ENCODE measurements at places on chromosomes 6 and 20.

DNA sequence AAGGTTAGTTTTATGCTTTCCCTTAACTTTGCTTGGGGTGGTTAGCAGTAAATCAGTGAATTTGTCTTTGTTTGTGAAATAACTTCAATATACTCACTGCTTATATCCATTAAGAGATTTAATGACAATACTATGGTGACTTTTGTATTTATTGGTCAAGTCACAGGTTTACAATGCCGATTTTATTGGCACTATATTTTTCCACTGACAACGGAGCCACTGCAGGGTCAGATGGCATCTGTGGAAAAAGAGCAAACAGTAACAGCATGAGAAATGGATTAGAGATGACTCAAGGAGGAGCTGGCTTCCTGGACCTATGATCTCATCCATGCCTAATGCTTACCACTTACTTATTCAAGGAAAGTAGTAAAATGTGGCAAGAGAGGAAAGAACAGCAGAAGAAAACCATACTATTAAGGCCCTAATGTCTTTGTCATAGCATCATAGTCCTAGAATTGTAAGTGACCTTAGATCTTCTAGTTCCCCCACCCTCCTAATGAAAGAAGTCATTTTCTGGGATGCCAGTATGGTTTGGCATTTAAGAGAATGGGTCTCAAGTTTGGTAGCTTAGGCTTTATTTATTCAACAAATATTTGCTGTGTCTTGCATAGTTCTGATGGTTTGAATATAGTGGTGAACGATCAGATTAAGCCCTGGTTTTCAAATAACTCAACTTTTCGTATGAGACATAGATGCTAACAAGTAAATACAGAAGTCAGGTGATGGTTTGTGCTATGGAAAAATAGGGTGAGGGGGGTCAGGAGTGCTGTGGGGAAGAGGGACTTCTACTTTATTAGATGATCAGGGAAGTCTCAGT, 18.5 kb downstream of the RNF144B start:
- DNase-seq: no peak

DNA sequence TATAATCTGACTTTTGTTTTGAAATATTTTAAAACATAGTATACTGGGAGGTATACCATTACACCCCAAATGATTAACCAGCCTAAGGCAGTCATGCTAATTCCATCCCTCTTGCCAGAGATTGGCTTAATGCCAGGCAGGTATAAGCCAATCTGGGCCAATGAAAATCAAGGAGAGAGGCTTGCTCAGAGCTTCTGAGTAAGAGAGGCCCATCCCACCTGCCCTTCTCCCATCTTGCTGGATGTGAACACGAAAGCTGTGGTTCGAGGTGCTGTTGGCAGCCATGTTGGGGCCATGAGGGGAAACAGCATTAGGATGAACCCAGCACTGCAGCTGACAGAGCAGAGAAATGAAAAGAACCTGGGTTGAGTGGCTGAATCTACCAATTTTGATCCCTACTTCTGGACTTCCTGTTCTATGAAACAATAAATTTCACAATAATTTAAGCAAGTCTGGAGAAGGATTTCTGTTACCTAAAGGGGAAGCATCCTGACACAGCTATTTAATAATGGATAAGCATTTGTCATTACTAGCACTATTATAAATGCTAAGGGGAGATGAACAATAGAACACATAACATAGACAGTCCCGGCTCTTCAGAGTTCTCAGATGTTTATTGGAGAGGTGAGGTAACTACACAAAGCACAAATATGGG, 152.3 kb downstream of the CDC5L start:
- no peak for DNase-seq

- DNase-seq: peak; percentile 66
These were observed at the start of the genes PPIL6 and SMPD2 for GRCh38 chr6:109440331-109441068. TSS of gene PPIL6 (minus strand) at chr6:109440628. CDS start at chr6:109440590, 38 bp downstream. TSS of gene SMPD2 (plus strand) at chr6:109440724. CDS start at chr6:109441122, 398 bp downstream.

DNA sequence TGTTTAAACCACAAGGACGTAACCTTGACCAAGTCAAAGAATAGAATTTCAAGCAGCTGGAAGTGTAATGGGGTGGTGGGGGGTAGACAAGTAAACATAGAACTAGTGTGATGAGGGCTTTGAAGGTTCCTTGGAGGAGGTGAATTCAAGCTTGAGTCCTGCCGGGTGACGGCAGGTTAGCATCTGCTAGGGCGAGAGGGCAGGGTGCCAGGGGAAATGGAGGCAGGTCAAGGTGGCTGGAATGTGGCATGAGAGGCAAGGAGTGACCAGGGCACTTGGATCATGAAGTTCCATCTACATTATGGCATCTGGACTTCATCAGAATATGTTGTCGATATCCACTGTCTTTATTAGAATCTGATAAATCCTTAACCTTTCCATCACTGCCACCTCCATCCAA, 207.5 kb upstream of the SLC35B3 start:
- DNase-seq: no peak

DNA sequence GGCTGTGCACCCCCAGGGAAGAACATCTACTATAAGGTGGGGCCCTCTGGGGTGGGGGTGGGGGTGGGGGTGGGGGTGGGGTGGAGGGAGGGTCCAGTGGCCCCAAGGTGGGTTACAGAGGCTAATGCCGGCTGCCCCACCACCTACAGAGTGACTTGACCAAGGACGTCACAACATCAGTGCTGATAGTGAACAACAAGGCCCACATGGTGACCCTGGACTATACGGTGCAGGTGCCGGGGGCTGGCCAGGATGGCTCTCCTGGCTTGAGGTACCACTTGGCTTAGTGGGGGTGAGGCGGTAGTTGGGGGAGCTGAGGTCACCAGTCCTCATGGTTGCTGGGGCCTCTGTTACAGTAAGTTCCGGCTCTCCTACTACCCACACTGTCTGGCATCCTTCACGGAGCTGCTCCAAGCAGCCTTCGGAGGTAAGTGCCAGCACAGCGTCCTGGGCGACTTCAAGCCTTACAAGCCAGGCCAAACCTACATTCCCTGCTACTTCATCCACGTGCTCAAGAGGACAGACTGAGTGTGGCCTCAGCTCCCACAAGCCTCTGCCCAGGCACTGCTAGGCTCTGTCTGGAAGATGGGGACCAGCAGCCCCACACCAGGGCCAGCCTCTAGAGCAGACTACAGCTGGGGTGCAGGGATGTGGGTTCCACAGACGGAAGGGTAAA, 2.8 kb downstream of the GNMT start:
- DNase-seq: no peak

DNA sequence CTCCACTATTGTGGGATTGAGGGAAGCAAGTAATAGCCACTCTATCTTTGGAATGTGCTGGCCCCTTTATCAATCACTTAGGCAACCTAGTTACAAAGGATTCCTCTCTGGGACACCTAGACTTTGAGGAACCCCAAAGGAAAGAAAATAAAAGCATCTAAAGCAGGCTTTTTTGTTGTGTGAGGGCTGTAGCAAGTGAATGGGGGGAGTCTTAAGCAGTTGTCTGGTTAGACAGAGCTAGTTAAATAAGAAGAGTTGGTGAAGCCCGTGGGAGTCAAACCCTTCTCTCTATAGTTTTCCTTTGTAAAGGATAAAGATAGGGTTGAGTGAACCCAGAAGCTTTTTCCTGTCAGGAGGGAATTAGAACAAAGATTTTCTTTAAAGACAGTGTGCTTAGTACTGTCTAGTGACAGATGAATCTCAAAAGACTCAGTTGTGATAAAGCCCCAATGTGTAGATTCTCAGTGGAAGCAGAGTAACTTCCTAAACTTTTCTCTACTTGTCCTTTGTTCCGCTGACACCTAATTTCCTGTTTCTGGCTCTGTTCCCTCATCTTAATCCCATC, 63.3 kb downstream of the HDGFL1 start:
- DNase-seq: no peak

DNA sequence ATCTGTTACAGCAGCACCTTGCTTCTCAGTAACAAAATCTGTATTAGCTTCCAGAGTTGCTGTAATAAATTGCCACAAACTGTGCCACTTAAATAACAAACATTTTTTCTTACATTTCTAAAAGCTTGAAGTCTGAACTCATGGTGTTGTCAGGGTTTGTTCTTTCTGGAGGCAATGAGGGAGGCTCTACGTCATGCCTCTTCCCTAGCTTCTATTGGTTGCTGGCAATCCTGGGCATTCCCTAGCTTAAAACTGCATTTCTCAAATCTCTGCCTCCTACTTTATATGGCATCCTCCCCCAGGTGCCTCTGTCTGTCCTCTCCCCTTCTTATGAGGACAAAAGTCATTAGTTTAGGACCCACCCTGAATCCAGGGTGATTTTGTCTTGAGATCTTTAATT, 41.6 kb upstream of the TMEM244 start:
- DNase-seq: no peak

DNA sequence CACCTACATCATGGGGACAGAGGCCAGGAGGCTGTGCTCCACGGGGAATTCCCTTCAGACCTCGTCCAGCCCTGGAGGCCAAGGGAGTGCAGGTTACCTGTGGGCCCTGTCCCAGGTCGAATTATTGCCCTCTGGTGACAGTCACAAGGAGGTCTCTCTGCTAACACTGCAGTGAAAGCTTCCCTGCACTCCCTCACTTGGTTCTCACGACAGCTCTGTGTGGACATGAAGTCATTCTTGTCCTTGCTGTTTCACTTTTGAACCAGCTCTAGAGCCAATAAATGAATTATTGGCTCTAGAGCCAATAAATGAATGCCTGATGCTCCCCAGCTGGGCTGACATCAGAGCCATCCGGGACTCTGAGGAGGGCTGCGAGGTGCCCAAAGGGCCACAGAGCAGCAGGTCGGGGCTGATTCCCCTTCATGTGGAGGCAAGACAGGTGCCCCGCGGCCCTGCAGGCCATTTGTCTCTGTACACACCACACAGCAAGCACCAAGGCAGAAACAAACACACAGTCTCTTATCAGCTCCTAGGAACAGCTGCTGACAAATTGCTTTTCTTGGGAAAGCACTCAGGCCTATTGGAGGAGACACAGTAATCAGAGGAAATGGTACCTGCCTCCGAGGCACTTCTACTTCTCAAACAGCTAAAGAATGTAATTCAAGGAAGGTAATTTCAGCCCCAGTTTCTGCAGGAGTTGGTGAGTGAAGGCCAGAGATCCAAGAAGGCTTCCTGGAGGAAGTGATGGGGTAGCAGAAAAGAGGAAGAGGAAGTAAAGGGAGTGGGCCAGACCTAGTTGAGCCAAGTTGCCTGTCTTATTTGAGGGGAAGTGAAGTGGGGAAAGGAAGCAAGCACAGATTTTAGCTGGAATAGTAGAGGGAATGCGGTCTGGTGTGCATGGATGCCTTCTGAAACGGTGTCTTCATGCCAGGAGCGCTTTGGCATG, 27.5 kb upstream of the TBXT start:
- DNase-seq: no peak

DNA sequence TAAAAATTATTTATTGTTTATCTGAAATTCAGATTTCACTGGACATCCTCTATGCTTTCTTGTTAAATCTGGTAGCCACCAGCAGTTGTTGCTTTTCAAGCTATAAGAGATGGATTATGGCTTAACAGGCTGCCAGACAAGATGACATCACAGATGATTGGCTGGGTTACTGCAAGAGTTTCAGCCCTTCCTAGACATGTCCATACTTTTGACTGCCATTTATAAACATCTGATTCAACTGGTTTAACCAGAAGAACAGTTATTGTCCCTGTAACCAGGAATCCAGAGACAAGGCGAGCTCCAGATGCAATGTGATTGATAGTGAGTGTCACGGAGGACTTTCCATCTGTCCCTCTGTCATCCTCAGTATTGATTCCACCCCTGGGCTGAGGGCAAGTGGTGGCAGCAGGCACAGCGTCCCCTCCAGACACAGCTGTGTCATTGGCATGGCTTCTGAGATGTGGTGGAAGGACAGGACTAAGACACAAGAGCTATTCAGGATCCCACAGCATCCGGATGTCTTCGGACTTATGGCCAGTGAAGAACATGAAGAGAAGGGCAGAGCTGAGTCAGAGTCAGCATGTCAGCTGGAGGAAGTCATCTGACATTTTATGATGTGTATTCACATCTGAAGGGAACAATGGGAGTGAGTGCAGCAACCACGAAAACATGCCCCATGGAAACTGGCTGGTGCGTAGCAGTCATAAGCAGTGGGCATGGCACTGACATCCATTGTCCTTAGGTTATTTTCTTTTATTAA, 284.5 kb upstream of the CDYL start:
- no peak for DNase-seq

- DNase-seq: no peak
These were observed 49.2 kb downstream of the TOMM6 start for GRCh38 chr6:41836660-41837052.

DNA sequence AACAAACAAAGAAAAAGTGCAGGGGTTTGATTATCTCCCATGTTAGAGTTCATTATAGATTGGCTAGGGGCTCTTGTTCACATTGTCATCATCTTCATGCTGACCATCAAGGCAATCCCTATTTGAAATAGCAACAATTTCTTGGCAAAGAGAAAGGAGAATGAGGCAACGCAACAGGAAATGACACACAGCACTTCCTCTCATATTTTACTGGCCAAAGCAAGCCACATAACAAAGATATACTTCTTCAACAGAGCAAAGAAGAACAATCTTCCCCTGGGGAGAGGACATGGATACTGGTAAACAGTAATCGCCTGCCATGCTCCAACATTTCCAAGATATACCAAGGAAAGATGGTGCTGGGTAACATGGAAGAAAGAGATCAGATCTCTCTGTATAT, 29.8 kb downstream of the EPM2A start:
- no peak for DNase-seq

GRCh38 chr6:33161354-33162331, 30.6 kb downstream of the COL11A2 start:
- peak; percentile 72 for DNase-seq

GRCh38 chr6:77910826-77911225, 258.0 kb downstream of the MEI4 start:
- no peak for DNase-seq

All from activated gamma-delta T cell treated with anti-CD3 and anti-CD28 coated beads, Interleukin-2, amount 50 U/mL, for 16 hours (primary cell).